ENCODE measurements at places on chromosomes 3 and 15.

- no peak for DNase-seq
Measured at GRCh38 chr15:77002954-77003912, 8.3 kb downstream of the PSTPIP1 start.

DNA sequence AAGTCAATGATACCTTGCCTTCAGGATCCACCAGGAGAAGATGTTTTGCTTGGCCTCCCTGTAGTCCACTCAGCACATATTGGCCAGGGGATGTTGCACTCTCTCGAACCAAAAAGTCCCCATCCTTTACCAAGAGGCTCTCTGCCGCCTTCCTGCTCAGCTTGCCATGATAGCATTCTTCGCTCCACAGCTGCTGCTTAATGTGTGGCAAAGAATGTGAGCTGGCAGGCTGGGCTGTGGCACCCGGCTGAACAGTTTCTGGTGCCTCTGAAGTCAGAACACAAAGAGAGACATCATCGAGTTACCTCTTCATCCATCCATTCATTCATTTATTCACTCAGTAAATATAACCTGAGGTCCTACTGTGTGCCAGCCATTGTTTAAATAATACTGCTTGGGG, 23.9 kb upstream of the CEP152 start:
- DNase-seq, result no peak

GRCh38 chr3:131114256-131114655, 87.6 kb downstream of the NEK11 start:
- no peak for DNase-seq

DNA sequence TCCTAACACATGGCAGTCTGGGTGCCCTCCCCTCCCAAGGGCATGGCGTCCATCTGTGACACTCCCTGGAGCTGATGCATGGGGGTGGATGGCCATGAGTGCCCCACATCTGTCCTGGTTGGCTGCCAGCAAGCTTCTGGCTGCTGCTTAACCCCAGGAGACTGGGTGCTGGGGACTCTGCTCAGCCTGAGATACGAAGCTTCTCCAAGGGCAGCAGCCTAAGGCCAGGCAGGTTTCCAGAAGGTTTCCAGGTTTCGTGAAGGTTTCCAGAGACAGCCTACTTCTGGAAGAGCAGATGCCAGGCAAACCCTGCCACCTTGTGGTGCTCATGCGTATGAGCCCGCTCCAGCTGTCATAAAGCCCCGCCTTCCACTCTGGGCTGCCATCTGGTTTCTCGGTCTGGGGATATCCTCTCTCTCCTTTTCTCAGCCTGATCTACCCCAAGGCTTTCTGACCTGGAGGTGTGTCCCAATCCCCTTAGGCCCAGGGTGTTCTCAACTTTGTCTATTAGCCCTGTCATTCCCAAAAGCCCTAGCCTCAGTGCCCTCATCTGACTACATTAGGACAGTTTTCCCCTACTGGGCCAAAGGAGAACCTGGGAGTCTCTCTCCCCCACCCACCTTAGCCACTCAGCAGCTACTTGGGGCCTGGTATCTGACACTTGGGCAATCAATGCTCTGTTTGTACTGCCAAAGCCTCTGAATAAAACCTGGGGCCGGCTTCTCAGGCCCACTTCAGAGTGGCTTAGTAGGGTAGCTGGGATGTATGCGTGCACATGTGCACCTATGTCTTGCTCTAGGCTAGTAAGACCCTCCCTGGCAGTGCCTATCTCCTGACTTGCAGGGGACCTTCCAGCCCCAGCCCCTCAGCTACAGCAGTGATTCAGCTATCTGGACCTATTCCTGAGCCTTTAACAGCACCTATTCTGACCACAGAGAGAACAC, 12.0 kb downstream of the MRPL46 start:
- DNase-seq, result peak; percentile 65

DNA sequence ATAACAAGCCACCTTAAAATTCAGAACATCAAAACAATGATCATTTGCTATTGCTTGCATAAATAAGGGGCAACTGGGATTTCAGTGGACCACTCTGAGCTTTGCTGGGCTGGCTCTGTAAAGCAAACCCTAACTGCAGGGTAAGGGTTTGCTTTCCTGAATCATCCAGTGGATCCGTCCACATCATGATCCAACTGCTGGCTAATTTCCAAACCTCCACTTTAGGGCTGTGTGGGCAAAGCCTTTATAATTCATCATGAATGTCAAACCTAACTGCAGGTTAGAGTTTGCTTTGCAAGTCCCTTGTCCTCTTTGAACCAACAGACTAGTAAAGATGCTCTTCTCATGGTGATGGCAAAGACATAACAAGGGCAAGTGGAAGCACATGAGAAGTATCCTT, 76.1 kb downstream of the SYNPR start:
- no peak for DNase-seq

DNA sequence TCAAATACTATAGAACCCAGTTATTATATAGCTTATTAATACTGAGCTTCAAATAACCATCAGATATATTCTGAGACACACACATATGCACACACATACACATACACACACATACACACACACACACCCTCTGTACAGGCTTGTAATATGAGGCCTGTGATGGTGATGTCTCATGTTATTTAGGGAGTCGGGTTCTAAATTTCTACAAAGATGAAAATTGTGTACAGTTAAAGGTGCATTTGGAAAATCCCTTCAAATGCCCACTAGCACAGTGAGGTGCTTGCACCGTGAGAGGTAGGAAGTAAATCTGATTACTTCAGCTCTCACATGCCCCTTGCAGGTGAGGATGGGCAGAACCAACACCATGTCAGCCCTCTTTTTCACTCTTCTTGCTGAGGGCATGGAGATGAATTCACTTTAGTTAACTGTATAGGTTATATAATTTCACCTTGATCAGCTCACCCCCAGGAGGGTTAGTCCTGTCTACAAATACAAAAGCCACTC, 294.5 kb upstream of the PROK2 start:
- no peak for DNase-seq

DNA sequence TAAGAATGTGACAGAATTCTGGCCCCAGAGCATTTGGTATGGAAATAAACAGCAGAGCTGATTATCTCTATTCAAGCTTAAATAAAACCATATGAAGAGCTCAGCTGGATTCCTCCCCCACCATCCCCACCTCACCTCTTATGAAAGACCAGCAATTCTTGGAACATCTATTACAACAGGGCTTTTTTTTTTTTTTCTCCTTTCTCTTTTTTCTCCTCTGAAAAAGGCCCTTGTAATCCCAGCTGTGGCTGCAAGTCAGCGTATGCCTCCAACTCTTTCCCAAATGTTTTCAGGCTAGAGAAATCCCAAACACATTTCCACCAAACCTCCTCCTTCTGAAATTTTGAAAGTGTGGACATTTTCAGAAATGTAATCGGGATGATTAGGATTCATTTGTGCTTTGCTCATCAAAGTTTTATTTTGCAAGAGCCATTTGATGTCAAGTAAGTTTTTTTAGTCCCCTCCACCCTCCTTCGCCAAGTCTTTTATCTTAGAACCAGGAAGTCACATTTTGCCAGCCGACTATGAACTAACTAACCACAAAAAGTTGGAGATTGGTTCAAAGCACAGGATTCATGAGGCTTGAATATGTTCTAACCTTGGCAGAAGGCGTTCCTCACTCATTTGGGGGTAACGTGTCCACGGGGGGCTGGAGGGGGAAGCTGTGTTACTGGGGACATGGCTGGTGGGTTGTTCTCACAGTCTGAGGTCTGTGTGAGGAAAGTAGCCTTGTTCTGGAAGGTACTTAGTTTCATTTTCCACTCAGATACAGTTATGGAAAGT, 142.0 kb upstream of the PDZRN3 start:
- no peak for DNase-seq

- no peak for DNase-seq
Measured at GRCh38 chr3:43389388-43390254, 103.3 kb downstream of the SNRK start.

- no peak for DNase-seq
Measured at GRCh38 chr3:18426597-18427193, 1.6 kb upstream of the SATB1 start.

DNA sequence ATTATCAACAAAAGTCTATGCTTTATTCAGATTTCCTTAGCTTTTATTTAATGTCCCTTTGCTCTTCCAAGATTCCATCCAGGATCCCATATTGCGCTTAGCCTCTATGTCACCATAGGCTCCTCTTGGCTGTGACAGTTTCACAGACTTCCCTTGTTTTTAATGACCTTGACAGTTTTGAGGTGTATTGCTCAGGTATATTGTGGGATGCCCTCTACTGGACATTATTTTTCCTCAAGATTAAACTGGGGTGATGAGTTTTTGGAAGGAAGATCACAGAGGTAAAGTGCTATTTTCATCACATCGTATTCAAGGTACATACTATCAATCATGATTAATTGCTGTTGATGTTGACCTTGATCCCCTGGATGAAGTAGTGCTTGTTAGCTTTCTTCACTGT, 99.1 kb upstream of the SMAD3 start:
- no peak for DNase-seq

DNA sequence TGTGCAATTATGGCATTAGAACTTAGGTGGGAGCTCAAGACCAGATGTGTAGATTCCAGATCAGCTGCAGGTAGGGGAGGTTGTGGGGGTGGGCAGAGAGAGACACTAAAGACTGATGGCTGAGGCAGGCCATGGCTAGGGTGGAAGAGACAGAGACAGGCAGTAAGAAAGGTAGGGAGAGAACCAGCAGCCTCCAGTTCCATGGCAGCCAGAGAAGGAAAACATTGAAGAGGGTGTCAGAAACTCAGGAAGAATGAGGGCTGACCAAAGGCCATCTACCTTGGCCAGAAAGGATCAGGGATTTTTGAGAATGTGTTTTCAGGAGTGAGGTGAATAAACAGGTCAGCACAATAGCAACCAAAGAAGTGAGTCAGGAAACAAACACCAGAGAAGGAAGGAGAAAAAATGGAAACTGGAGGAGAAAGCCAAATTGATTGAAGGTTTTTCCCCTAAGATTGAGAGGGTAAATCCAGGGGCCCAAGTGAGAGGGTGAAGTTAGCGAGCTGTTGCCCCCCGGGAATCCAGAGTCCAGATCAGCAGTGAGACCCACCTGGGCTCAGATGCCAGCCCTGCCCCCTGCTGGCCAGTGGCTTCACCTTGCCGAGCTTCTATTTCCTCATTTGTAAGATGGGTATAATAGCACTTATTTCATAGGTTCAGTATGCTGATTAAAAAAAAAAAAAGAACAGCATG, 41.0 kb downstream of the ABHD2 start:
- DNase-seq, result no peak

GRCh38 chr3:69420781-69421520, 35.1 kb upstream of the FRMD4B start:
- no peak for DNase-seq

All from SW 1271 (cell line).